ENCODE measurements at places on chromosomes 11 and 22.

- H3K36me3 ChIP-seq: no peaks in the 10 kb centered on the region
- DNase-seq: no peak
- no peaks in the 10 kb centered on the region for H3K27me3 ChIP-seq
- H3K27ac ChIP-seq: no peak overlapping the region
- H3K4me3 ChIP-seq: no peak overlapping the region
- H3K4me1 ChIP-seq: no peaks in the 10 kb centered on the region
Measured at GRCh38 chr11:1077033-1077416, 2.4 kb downstream of the MUC2 start.

GRCh38 chr11:27718863-27719545 lies 18.7 kb upstream of the BDNF start:
- no peaks in the 10 kb centered on the region for H3K36me3 ChIP-seq
- no peak overlapping the region for H3K4me3 ChIP-seq
- H3K27me3 ChIP-seq: no peaks in the 10 kb centered on the region
- H3K27ac ChIP-seq: no peak overlapping the region

GRCh38 chr22:41435560-41435959 lies 11.0 kb downstream of the TOB2 start:
- no peaks in the 10 kb centered on the region for H3K4me1 ChIP-seq
- no peaks in the 10 kb centered on the region for H3K27me3 ChIP-seq
- no peak for DNase-seq
- no peak overlapping the region for H3K27ac ChIP-seq
- H3K36me3 ChIP-seq: peaks cover 76% of the 10 kb centered on the region
- no peak overlapping the region for H3K4me3 ChIP-seq

DNA sequence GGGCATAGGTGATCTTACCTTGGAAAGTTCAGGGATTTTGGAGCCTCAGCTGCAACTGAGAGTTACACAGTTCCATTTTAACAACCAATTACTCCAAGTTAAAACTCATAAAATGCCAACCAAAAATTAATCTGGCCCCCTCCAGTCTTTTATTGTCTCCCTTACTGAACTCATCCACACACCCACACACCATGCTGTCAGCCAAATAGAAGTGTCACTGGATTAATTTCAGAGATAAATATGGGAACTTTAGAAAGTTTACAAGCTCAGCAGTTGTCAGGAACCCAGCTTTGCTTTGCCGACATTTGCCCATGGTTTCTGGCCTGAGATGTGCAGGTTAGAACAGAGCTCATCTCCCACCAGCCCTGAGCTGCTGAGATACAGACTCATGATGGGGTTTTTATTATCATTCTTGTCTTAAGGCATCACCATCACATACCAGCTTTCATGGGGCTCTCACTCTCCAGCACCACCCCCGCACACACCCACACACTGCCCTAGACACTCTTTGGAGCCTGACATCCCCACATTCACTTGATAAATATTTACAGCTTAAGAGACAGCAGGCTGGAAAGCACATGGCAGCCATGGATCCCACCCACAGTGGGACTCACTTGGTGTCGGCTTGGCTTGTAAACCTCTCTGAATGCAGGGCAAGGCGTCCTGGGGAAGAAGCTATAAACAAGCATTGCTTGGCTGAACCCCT lies 23.7 kb upstream of the CTR9 start:
- H3K27me3 ChIP-seq: peaks cover 9% of the 10 kb centered on the region
- DNase-seq: no peak
- H3K4me1 ChIP-seq: no peaks in the 10 kb centered on the region
- no peak overlapping the region for H3K27ac ChIP-seq

DNA sequence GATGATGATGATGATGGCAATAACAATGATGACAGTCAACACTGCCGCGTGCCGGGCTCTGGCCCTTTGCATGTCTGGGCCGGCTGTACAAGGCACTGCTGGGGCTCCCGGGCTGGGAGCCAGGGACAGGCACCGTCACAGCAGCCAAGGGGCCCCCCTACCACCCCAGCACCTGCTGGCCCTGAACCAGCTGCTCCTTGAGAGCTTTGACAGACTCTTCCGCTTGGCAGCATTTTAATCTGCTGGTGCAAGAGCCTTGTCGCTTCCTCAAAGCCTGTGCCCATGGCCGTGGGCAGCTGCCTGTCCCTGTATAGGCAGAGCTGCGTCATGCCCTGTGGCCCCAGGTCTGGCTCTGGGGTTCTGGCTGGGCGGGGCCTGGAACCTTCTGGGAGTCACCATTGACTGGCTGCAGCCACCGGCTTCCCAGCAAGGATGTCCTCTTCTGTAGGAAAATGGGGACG lies 12.9 kb upstream of the MUC6 start:
- DNase-seq: no peak
- no peak overlapping the region for H3K27ac ChIP-seq
- H3K4me1 ChIP-seq: 0 out of 2 replicates have a peak, but pooled peaks cover 5% of the 10 kb centered on the region
- no peak overlapping the region for H3K4me3 ChIP-seq
- no peaks in the 10 kb centered on the region for H3K27me3 ChIP-seq

GRCh38 chr11:65844231-65844872 lies 10.6 kb downstream of the SNX32 start:
- H3K36me3 ChIP-seq: no peaks in the 10 kb centered on the region
- no peak overlapping the region for H3K27ac ChIP-seq
- no peak overlapping the region for H3K4me3 ChIP-seq
- no peaks in the 10 kb centered on the region for H3K27me3 ChIP-seq

- no peak overlapping the region for H3K27ac ChIP-seq
- no peak for DNase-seq
- no peak overlapping the region for H3K4me3 ChIP-seq
- H3K4me1 ChIP-seq: no peaks in the 10 kb centered on the region
Measured at GRCh38 chr11:128226106-128226716, 361.1 kb downstream of the ETS1 start.

DNA sequence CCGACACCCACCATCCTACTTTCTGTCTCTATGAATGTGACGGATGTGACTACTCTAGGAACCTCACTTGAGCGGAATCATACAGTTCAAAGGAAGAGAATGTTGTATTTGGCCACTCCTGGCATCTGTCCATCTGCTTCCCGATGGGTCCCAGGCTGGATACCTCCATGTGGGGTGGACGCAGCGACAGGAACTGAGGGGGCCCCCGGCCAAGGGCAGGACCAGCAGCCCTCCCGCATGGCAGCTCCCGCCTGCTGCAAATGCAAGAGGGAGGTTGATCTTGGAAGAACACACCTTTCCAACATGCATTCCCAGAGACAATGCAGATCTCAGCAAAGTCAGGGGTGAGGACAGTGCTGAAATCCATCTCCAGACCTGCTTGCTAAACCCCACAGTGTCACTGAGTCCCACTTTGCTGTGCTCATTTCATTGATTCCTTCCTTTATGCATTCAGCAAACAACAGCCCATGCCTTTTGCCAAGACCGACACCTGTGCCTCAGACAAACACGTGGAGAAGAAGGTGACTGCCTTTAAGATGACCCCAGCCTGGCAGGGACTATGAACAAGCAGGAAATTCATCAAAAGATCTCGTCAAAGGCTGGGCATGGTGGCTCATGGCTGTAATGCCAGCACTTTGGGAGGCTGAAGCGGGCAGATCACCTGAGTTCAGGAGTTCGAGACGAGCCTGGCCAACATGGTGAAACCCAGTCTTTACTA lies 246.2 kb downstream of the CTTN start:
- H3K36me3 ChIP-seq: no peaks in the 10 kb centered on the region
- H3K4me3 ChIP-seq: no peak overlapping the region
- H3K4me1 ChIP-seq: no peaks in the 10 kb centered on the region
- no peaks in the 10 kb centered on the region for H3K27me3 ChIP-seq

DNA sequence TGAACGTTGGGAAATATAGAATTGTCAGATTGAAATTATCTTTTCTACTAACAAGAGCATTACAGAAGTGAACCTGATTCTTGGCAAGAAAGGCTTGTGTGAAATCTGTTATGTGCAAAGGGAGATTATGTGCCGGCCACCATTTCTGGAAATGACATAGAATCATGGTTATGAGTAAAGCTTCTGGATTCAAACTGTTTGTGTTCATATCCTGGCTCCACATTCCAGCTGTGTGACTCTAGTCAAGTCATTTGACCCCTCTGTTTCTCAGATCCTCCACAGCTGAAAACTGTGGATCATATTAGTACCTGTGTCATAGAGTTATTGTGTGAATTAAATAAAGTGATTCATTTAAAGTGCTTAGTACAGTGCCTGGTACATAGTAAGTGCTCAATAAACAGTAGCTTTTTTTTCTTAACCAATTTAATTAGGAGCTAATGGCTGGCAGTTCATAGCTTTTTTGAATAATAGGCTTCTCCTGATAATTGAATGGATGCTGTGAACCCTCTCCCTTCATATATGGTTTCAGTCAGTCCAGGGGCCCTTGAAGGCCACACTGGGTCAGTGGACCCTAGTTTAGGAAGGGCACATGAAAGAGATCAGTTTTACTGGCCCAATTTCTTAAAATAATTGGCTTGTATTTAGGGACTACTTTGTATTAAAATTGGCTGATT lies 34.6 kb downstream of the EHF start:
- no peak for DNase-seq
- no peaks in the 10 kb centered on the region for H3K27me3 ChIP-seq
- H3K27ac ChIP-seq: no peak overlapping the region
- H3K4me1 ChIP-seq: no peaks in the 10 kb centered on the region
- H3K36me3 ChIP-seq: no peaks in the 10 kb centered on the region

GRCh38 chr11:9660886-9661285 lies 3.0 kb upstream of the SWAP70 start:
- DNase-seq: no peak
- no peaks in the 10 kb centered on the region for H3K27me3 ChIP-seq

DNA sequence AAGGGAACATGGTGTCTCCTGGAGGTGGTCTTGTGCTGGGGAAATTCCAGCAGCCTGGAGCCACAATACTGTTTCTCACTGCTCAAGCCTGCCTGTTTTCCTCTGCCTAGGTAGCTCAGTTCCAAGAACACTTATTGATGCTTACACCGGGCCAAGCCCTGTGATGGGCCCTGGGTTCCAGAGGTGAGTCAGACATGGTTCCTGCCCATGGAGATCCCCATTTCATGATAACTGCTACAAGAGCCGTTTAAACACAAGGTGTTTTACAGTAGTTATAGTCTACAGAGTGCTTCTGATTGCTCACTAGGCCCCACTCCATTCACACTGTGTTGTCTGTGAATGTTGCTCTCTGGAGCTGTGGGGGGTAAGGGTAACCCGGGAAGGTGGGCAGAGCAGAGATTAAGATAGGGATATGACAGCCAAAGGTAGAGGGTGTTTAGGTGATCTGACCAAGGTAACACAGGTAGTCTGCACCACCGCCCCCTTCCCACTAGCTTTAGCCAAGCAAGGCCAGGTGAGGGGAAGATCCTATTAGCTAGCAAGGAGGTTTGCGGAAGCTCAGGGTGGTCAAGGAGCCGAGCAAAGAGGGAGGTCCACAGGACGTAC lies 696 bp upstream of the MICAL2 start:
- H3K27me3 ChIP-seq: no peaks in the 10 kb centered on the region
- H3K27ac ChIP-seq: no peak overlapping the region
- no peak for DNase-seq
- peak overlapping the region; percentile 53 for H3K4me3 ChIP-seq
- H3K36me3 ChIP-seq: no peaks in the 10 kb centered on the region

GRCh38 chr11:71418643-71419042 lies 29.6 kb downstream of the DHCR7 start:
- no peaks in the 10 kb centered on the region for H3K36me3 ChIP-seq
- DNase-seq: peak; percentile 18
- no peak overlapping the region for H3K27ac ChIP-seq
- H3K4me1 ChIP-seq: no peaks in the 10 kb centered on the region

- H3K27me3 ChIP-seq: peaks cover 3% of the 10 kb centered on the region
- H3K4me3 ChIP-seq: no peak overlapping the region
- H3K27ac ChIP-seq: no peak overlapping the region
- DNase-seq: no peak
Measured at GRCh38 chr11:10885703-10886363, 28.0 kb upstream of the ZBED5 start.

DNA sequence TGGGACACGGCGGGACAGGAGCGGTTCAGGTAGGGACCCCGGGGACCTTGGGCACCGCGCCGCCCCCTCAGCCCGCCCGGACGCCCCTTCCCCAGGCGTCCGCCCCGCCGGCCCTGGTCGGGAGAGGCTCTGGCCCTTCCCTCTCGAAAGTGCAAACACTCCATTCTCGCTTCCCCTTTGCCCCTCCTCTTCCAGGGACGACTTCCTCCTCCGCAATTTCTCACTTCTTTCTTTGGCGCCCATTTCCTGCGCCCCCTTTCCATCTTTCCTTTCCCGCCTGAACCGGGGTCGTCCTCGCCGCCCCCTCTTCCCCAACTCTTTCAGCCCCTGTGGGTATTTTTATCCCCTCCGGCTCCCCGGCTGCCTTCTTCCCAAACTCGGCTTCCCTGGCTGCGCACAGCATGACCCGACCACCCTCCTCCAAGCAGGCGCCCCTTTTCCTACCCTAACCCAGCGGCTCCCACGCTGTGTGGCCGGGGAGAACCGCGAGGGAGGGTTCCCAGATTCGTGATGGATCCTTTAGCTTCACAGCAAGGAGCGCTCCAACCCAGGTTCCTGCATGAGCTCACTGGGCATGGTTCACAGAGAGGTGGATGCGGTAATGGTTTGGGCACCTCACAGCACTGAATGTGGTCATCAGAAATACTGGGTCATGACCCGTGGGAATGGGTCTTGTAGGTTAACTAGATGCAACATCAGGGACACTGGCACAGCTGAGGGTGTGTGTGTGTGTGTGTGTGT lies 689 bp downstream of the RAB39A start:
- no peaks in the 10 kb centered on the region for H3K27me3 ChIP-seq
- DNase-seq: no peak
- no peak overlapping the region for H3K27ac ChIP-seq
- H3K36me3 ChIP-seq: no peaks in the 10 kb centered on the region

- H3K4me1 ChIP-seq: peaks cover 6% of the 10 kb centered on the region
- no peak overlapping the region for H3K27ac ChIP-seq
- no peak for DNase-seq
- no peaks in the 10 kb centered on the region for H3K27me3 ChIP-seq
- H3K36me3 ChIP-seq: no peaks in the 10 kb centered on the region
- no peak overlapping the region for H3K4me3 ChIP-seq
Measured at GRCh38 chr11:112216561-112217105, 9.6 kb upstream of the PTS start.

GRCh38 chr11:9758637-9759518 lies 95.0 kb downstream of the SWAP70 start:
- no peaks in the 10 kb centered on the region for H3K27me3 ChIP-seq
- peak overlapping the region; percentile 60 for H3K27ac ChIP-seq
- H3K36me3 ChIP-seq: no peaks in the 10 kb centered on the region
- DNase-seq: peak; percentile 39

DNA sequence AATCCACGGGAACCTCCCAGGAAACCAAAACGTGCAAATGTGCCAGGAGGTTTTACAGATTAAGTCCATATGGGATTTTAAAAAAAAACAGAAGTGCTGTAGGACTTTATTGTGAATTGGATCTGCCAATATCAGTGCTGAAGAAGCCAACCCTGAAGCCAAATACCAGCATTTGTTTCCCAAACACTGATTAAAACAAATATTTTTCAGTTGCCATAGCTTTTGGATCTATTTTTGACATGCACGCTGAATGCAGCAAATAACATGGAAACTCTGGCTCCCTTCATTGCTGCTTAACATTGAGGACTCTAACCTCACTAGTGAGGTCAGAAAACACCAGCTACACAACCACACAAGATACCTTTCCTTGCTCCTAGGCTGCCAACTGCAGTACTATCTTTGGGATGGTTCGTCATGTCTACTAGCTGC lies 28.4 kb upstream of the SIK2 start:
- H3K4me1 ChIP-seq: no peaks in the 10 kb centered on the region
- no peaks in the 10 kb centered on the region for H3K27me3 ChIP-seq
- DNase-seq: no peak
- H3K36me3 ChIP-seq: no peaks in the 10 kb centered on the region

- H3K27me3 ChIP-seq: no peaks in the 10 kb centered on the region
- no peak overlapping the region for H3K27ac ChIP-seq
- H3K36me3 ChIP-seq: no peaks in the 10 kb centered on the region
- H3K4me1 ChIP-seq: no peaks in the 10 kb centered on the region
Measured at GRCh38 chr11:117668321-117668751, 128.7 kb downstream of the DSCAML1 start.
